PC-9 (cell line): ENCODE measurements at places on chromosomes 13 and 19. TPM values are rescaled to one million over a fixed set of nuclear protein-coding genes. Genes with fewer than 3 reads are reported as not detected.

GRCh38 chr13:105139380-105140285 lies 1395.8 kb downstream of the EFNB2 start:
- H3K4me3 ChIP-seq: peak overlapping the region; percentile 67
- no peaks in the 10 kb centered on the region for H3K36me3 ChIP-seq
- H3K27ac ChIP-seq: peak overlapping the region; percentile 77
- peaks cover 8% of the 10 kb centered on the region for H3K4me1 ChIP-seq

GRCh38 chr13:37716420-37717195 lies 118.0 kb upstream of the POSTN start:
- no peak overlapping the region for H3K4me3 ChIP-seq
- H3K27ac ChIP-seq: no peak overlapping the region
- H3K4me1 ChIP-seq: peaks cover 18% of the 10 kb centered on the region
- H3K36me3 ChIP-seq: no peaks in the 10 kb centered on the region
- no peak for DNase-seq

GRCh38 chr19:55070466-55071128 lies 5.1 kb upstream of the EPS8L1 start:
- peaks cover 40% of the 10 kb centered on the region for H3K4me1 ChIP-seq
- H3K27ac ChIP-seq: peak overlapping the region; percentile 98
- H3K27me3 ChIP-seq: no peaks in the 10 kb centered on the region
- H3K36me3 ChIP-seq: no peaks in the 10 kb centered on the region
- H3K4me3 ChIP-seq: peak overlapping the region; percentile 63; the same call in 1 of the 2 replicates
- DNase-seq: peak; percentile 43

DNA sequence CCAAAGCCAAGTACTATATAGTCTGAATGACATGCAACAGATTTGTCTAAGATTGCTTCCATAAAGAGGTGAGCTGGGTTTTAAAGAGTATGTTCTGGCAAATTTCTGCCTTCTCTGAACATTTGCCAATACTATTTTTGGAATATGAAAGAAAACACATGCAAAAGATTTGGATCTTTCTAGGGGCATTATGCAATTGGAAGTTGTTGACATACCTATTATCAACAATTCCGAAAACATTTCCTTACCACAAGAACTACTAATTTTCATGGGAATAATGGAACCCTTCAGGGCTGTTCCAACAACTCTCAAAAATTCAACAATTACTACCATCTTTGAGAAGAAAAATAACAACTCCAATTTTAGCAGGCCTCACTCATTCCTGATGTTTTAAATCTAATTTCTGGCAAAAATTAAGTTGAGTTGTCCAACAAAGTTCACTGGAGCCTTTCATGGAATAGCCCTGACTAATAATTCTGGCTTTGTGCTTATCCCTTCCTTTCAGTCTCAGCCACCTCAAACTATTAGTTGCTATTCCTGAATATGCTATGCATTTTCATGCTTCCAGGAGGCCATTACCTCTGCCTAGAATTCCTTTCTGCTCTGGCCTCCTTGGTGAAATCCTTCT lies 250.0 kb downstream of the RGCC start:
- no peaks in the 10 kb centered on the region for H3K4me1 ChIP-seq
- no peak overlapping the region for H3K4me3 ChIP-seq
- no peak overlapping the region for H3K27ac ChIP-seq
- DNase-seq: no peak

DNA sequence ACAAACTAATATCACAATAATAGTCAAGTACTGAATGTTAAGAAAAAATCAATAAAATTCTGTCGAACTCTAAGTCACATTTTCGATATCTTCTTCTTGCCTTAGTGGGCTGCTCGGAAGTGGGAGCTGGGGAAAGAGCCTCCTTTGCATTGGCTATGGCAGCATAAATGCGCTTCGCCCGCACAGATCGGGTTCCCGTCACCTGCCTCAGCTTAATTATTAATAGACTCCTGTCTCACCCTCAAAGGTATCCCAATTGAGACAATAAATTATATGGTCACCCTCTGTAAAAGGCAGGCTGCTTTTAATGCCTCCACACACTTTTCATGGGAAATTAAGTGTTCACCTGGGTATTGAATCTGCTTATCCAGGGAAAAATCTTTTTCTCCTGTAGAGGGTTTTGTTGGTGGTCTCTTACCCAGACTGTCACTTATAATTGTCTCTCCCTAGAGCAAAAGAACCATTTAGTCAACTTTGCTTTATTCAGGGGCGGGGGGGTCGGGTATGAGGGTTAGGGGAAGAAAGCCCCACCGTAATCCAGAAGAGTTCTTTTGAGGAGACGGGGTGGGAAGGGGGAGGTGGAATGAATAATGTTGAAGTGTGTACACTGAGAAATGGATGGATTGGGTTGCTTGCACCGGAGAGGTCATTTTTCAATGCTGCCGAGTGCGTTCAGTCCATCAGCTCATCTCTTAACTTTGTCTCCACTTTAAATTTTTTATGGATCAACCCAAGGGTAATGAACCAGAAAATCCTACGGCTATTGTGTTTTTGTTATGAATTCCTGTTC lies 682.6 kb upstream of the SGCG start:
- no peaks in the 10 kb centered on the region for H3K4me1 ChIP-seq
- no peak overlapping the region for H3K27ac ChIP-seq
- H3K36me3 ChIP-seq: no peaks in the 10 kb centered on the region

- H3K36me3 ChIP-seq: no peaks in the 10 kb centered on the region
- no peaks in the 10 kb centered on the region for H3K4me1 ChIP-seq
- no peak overlapping the region for H3K4me3 ChIP-seq
- no peak overlapping the region for H3K27ac ChIP-seq
- no peak for DNase-seq
- no peaks in the 10 kb centered on the region for H3K27me3 ChIP-seq
Measured at GRCh38 chr13:60329221-60329923, 67.6 kb upstream of the TDRD3 start.

DNA sequence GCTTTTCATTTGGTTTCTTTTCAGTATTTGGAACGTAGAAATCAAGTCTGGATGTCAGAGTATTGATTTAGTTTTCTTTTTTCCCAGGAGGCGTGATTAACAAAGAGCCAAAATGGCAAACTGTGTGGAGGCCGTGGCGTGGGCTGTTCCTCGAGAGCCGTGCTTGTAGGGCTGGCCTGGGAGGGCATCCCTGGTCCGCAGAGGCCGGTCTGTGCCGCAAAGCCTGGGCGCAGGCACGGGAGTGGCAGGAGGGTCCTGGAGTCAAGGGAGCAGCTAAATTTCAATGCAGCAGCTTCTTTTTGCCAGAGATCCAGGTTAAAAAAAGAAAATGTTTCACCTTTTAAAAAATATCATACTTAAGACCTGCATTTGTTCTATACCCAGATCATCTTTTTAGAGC lies 13.1 kb upstream of the MCF2L start:
- H3K4me3 ChIP-seq: no peak overlapping the region
- no peak for DNase-seq
- H3K27me3 ChIP-seq: no peaks in the 10 kb centered on the region; the same call in 1 of the 2 replicates
- H3K4me1 ChIP-seq: peaks cover 13% of the 10 kb centered on the region

GRCh38 chr13:85864963-85865530 lies 65.8 kb upstream of the SLITRK6 start:
- no peak overlapping the region for H3K27ac ChIP-seq
- H3K4me1 ChIP-seq: no peaks in the 10 kb centered on the region
- no peak overlapping the region for H3K4me3 ChIP-seq

DNA sequence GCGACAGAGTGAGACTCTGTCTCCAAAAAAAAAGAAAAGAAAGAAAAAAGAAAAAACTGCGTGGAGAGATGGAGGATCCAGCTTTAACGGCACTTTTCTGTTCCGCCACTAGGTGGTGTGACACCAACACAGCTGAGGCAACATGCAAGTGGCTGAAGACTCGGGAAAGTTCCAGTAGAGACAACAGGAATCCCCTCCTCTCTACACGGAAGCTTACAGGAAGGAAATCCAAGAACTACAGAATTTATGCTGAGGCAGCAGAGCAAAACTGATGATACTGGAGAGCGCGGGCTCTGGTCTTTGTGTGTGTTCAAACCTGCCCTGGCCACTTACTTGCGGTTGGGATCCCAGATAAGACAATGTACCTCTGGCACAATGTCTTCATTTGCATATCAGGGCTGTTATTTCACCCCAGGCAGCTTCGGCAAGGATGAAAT lies 9.9 kb downstream of the RANBP3 start:
- H3K27me3 ChIP-seq: no peaks in the 10 kb centered on the region
- no peak overlapping the region for H3K4me3 ChIP-seq
- H3K27ac ChIP-seq: no peak overlapping the region
- DNase-seq: no peak
- H3K36me3 ChIP-seq: no peaks in the 10 kb centered on the region
- no peaks in the 10 kb centered on the region for H3K4me1 ChIP-seq

DNA sequence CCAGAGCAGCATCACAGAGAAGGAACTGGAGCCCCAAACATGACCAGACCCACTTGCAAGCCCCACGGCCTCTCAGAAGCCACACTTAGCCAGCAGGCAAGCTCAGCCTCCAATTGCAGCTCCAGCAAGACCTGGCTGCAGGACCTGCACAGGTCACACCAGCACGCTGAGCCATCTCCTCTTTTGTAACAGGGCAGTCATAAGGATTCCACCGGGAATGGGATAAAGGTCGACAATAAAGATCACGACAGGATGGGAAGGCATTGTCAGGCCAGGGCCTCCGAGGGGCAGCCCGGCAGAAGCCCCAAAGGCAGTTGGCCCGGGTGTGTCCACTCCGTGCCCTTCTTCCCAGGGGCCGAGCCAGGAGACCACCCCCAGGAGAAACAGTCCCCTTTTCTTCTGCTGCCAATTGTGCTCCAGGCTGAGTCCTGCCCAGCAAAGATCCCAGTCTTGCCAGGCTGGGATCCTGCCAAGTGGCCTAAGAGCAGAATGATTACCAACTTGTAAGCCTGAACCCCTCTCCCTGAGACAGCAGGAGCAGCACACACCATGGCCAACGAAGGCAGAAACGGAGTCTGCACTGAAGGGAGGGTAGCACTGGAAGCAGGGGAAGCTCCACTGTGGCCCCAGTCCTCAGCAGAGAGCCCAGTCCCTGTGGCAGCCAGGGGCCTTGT lies 12.5 kb downstream of the PEPD start:
- H3K36me3 ChIP-seq: no peaks in the 10 kb centered on the region
- H3K27ac ChIP-seq: peak overlapping the region; percentile 44
- H3K27me3 ChIP-seq: no peaks in the 10 kb centered on the region
- no peak for DNase-seq

DNA sequence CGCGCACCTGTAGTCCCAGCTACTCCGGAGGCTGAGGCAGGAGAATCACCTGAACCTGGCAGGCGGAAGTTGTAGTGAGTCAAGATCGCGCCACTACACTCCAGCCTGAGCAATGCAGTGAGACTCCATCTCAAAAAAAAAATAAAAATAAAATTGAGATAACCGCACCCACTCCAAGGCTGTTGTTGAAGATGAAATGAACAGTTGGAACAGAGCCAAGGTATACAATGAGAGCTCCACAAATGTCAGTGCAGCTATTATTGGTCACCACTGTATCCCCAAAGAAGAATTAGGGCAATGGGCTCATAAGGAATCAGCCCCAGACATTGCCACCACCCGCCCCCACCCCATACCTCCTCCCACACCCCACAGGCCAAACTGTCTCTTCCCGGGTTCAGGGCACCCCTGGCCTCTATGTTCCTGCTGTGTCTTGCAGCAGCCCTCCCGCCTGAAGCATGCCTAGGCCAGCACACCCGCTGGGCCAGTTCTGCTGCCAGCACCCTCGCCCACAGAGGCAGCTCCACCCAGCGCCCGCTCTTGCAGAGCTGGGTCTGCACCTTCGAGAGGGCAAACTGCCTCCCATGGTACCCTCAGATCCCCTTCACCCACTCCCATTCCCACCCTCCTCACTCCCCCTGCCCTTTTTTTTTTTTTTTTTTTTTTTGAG lies 3.5 kb upstream of the S1PR5 start:
- DNase-seq: peak; percentile 54
- H3K4me1 ChIP-seq: peaks cover 28% of the 10 kb centered on the region
- no peak overlapping the region for H3K4me3 ChIP-seq
- H3K27ac ChIP-seq: no peak overlapping the region
- peaks cover 4% of the 10 kb centered on the region; the same call in 1 of the 2 replicates for H3K27me3 ChIP-seq

GRCh38 chr13:20713014-20713376 lies 9.5 kb downstream of the IL17D start:
- H3K27ac ChIP-seq: no peak overlapping the region
- H3K4me3 ChIP-seq: peak overlapping the region; percentile 10; the same call in 1 of the 2 replicates
- H3K27me3 ChIP-seq: no peaks in the 10 kb centered on the region
- H3K36me3 ChIP-seq: no peaks in the 10 kb centered on the region
- H3K4me1 ChIP-seq: no peaks in the 10 kb centered on the region

DNA sequence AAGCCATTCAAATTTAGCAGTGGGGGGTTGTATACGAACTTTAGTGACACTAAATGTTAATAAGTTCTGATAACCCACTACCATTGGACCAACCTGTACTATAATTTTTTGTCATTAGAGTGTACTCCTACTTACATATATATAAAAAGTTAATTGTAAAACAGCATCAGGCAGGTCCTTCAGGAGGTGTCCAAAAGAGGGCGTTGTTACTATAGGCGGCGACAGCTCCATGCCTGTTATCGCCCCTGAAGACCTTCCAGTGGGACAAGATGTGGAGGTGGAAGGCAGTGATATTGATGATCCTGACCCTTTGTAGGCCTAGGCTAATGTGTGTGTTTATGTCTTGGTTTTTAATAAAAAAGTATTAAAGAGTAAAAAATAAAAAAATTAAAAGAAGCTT lies 27.5 kb downstream of the SPRYD7 start:
- no peak for DNase-seq
- H3K4me1 ChIP-seq: no peaks in the 10 kb centered on the region
- H3K36me3 ChIP-seq: no peaks in the 10 kb centered on the region

DNA sequence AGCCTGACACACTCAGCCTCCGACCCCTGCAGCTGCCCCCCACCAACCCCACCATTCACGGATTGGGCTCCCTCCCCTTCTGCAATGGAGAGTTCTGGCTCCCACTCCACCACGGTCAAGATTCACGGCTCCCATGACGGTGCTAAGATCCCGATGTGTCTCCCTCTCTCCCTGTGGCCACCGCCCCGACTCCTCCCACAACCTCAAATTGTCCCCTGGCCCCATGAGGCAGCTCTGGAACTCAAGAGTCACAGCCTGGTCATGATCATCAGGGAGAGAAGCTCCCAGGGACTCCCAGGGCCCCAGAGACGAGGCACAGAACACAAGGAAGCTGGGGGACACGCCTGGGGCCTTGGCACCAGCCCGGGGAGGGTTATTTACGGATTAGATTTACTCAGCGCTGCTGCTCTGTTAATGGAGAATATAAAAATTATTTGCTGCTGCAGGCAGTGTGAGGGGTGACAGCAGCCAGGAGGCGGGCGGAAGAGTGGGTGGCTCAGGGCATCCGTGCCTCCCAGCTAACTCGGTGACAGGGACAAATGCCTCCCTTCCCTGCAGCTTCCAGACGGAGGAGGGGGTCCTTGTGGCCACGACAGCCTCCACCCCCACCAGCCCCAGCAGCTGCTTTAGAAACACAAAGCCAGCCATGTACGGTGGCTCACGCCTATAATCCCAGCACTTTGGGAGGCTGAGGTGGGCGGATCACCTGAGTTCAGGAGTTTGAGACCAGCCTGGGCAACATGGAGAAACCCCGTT lies 184.2 kb downstream of the PTPRS start:
- DNase-seq: no peak
- H3K36me3 ChIP-seq: no peaks in the 10 kb centered on the region
- no peaks in the 10 kb centered on the region for H3K27me3 ChIP-seq
- no peaks in the 10 kb centered on the region for H3K4me1 ChIP-seq
- H3K4me3 ChIP-seq: no peak overlapping the region

ZNF383 gene
- 6.2 and 6.5 TPM in 2 replicates for total RNA-seq

SH2D3A gene
- total RNA-seq: 43.3 and 43.4 TPM in 2 replicates

F10 gene
- total RNA-seq: not detected in 2 replicates

SERTM1 gene
- not detected in 2 replicates for total RNA-seq

ZNF813 gene
- total RNA-seq: 6.1 and 6.3 TPM in 2 replicates

ADGRE1 gene
- not detected in 2 replicates for total RNA-seq
